Activated CD4-positive, alpha-beta memory T cell treated with anti-CD3 and anti-CD28 coated beads for 36 hours (primary cell): ENCODE measurements at places on chromosomes 7 and 10. TPM values are rescaled to one million over a fixed set of nuclear protein-coding genes. Genes with fewer than 3 reads are reported as not detected.

Gene WDR86
- total RNA-seq: 0.17 TPM

Gene SFTPA1
- total RNA-seq: not detected

Gene PSPH
- total RNA-seq: 16.3 TPM

Gene GNG11
- not detected for total RNA-seq

Gene EGFR
- not detected for total RNA-seq

Gene UPK3BL2
- 5.8 TPM for total RNA-seq

Gene SUGCT
- 1.5 TPM for total RNA-seq

Gene LRRC18
- not detected for total RNA-seq

Gene CFAP70
- total RNA-seq: 0.80 TPM

Gene IRF5
- total RNA-seq: 21.7 TPM

Gene PDZD7
- total RNA-seq: 0.93 TPM

Gene JCAD
- 0.05 TPM for total RNA-seq

Gene PAX4
- total RNA-seq: not detected

Gene LOXL4
- total RNA-seq: not detected

Gene ZNF804B
- total RNA-seq: not detected

Gene PARD3
- 0.93 TPM for total RNA-seq

Gene NEUROG3
- not detected for total RNA-seq

Gene DYDC2
- not detected for total RNA-seq

Gene POLR2J2
- 4.5 TPM for total RNA-seq

Gene CYP2E1
- total RNA-seq: 0.86 TPM

Gene LIMK1
- total RNA-seq: 16.9 TPM

Gene LRMDA
- total RNA-seq: not detected
